ENCODE measurements at places on chromosomes 6 and 20.
A peak's percentile ranks its signal among the peaks of the same experiment; 100 is the strongest.

DNA sequence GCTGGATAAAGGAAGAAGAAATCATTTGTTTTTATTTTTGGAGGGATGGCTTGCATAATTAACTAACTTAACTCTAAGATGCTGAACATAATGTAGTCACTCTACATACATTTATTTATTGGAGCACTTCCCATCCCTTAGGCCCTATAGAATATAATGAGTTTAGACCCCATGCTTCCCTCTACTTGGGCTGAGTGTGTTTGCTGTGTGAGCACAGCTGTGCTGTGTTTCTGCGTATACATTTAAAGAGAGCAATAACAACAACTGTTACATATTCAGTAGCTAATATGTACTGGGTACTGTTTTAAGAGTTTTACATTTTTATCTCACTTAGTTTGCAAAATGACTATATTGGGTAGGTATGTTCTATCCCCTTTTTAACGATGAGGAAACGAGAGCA lies 736.6 kb upstream of the NRSN1 start:
- DNase-seq = no peak

- DNase-seq = no peak
Observed at GRCh38 chr6:26414281-26414680, 12.2 kb downstream of the BTN3A1 start.

- DNase-seq = no peak
Observed at GRCh38 chr20:63518351-63518861, 2.2 kb upstream of the PPDPF start.

DNA sequence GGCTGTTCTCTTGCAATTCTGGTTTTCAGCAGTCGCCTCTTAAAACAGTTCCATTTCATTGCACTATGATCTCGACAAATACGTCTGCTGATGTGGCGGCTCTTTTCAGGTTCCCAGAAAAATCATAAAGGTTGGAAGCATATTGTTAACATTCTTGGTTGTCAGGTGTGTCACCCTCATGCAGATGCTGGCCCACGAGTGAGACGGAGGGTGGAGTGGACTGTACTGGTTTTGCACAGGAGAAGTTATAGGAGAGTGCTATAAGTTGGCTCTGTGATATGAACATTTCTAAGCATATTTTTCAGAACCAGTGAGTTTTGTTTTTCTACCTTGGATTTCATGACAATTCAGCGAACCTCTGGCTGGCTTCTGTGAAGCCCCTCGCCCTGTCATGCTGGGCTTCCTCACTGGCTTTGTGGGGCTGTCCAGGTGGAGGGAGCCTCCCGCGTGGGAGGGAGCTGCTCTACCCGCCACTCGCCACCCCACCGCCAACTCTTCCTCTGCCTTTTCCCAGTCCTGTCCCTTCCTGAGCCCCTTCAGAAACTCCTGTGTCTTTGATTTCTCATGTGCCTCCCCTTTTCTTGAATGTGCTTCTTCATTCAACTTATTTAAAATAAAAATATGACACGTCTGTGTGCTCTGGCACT lies 10.6 kb downstream of the IRF4 start:
- no peak for DNase-seq

GRCh38 chr6:11761744-11762620 lies 16.6 kb downstream of the ADTRP start:
- DNase-seq = no peak

DNA sequence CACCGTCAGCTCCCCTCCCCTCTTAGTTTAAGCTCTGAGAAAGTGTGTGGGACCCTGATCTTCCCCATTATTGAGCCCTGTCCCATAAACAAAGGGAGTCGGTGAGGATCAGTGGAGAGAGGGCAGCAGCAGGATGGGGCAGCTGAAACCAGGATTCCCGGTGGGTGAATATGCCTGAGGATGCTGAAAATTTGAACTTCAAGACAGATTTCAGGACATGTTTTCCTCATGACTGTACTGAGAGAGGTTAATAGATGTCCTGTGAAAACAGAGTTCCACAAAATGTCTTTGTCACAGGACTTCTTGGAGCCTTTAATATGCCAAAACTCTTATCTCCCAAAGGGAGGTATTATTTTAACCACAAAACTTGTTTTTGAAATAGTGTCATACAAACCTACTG lies 53.5 kb upstream of the SLC22A16 start:
- peak; percentile 82 for DNase-seq

DNA sequence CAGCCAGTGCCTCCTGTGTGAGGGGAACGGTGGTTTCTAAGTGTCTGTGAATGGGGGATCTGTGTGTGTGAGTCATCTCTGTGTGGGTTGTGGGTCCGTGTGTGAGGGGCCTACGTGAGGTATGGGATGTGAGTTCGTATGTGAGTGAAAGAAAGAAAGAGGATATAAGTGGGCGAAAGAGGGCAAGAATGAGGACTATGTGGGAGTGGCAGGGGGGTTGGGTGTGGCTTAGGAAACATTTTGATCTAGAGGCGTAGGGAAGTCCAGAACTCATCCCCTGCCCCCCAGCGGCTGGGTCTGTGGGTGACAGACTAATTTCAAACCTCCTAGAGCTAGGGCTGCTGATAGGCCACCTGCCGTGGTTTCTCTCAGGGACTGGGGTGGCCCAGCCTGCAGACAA lies 35.5 kb downstream of the DHX35 start:
- no peak for DNase-seq

DNA sequence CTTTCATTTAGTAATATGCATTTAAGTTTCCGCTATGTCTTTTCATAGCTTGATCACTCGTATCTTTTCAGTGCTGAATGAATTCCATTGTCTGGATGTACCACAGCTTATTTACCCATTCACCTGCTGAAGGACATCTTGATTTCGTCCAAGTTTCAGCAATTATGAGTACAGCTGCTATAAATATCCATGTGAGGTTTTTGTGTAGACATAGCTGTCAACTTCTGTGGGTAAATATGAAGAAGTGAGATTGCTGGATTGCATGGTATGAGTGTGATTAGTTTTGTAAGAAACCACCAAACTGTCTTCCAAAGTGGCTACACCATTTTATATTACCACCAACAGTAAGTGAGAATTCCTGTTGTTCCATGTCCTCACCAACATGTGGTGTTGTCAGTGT lies 79.2 kb upstream of the STMND1 start:
- peak; percentile 9 for DNase-seq

DNA sequence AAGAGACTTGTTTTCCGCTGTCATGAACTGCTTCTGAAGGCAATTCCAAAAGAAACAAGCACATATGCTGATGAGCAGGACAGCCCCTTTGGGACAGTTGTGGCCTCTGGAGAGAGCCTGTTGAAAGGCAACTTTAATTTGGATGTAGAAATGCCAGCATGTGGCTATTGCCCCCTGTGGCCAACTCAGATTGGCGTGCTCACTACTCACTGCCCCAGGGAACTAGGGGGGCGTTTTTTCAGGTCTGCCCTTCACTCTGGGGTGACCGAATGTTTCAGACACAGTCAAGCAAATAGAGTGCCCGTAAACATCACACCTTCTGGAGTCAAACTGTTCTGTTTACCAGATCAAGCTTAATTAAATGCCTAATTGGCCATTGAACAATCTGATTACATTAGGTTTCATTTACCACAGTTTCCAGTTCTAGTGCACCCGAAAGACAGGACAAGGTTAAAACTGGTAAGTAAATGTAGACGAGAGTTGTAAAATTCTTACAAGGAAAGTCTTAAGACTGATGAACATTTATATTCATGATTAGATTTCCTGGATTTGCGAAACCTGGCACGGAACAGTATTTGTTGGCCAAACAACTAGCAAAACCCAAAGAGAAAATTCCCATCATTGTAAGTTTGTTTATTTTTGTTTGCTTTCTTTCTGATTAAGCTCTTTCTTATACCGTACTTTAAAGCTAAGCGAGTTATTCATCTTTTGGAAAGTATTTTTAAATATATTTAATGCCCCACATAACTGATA lies 75.9 kb upstream of the SYNJ2 start:
- no peak for DNase-seq

- no peak for DNase-seq
Observed at GRCh38 chr6:3297909-3298308, 39.2 kb downstream of the PSMG4 start.

DNA sequence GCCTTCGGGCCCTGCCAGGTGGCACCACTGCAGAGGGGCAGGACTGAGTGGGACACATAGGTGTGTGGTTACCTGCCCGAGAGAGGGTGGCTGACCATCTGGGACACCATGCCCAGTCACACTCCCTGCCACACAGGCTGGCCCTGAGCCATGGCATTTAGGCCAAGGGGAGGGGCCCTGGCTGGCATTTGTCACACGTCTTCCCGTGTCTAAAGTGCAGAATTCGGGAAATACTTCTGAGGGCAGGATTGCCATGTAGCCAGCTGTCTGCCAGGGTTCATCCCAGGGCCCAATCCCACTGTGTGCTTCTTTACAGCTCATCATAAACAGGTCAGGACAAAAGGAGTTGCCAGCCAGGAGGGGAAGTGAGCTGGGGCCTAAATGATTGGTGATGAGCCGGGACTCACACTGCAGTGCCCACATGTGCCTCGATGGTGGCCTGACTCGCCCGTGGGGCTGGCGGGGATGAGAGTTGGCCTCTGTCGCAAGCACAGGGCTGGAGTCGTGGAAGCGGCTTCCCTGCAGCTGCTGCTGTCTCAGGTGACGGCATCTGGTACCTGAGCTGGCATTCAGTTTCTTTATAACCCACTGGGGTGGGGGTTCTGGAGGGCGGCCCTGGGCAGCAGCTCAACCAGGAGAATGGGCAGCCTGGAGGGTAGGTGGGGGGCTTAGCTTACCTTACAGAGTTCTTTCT lies 5.9 kb upstream of the UNC93A start:
- no peak for DNase-seq

DNA sequence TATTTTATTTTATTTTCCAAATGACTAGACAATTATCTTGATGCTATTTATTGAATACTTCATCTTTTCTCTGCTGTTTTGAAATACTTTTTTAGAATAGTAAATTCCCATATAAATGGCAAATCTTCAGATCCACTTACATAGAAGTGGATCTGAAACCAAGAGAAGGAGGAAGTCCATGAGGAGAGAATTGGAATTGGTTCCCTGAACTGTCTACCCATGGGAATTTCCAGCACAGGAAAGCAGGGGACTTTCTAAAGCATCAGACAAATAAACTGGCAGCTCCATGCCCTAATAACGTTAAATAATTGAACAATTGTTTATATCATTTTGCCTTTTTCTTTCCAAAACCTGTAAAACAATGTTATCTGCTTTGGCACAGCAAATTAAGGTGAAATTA lies 47.1 kb upstream of the PNRC1 start:
- no peak for DNase-seq

DNA sequence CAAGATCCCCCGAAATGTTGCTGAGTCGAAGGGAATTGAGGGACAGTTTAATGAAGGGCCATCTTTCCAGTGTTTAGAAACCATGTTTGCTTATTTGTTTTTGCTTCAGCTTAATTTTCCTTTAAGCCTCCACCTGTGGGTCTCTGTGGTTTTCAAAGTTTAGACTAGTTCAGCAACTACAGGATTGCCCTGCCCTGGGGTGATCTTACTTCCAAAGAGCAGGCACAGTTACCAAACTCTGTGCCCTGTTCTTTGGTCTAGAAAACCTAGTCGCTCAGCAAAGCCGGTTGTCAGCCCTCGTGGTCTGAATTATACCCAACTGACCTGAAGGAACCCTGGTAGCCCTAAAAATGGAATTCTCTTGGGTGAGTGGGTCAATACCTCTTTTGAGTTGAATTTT lies 219.2 kb upstream of the GMDS start:
- no peak for DNase-seq

GRCh38 chr20:39853636-39854035 lies 835.4 kb downstream of the MAFB start:
- peak; percentile 77 for DNase-seq

DNA sequence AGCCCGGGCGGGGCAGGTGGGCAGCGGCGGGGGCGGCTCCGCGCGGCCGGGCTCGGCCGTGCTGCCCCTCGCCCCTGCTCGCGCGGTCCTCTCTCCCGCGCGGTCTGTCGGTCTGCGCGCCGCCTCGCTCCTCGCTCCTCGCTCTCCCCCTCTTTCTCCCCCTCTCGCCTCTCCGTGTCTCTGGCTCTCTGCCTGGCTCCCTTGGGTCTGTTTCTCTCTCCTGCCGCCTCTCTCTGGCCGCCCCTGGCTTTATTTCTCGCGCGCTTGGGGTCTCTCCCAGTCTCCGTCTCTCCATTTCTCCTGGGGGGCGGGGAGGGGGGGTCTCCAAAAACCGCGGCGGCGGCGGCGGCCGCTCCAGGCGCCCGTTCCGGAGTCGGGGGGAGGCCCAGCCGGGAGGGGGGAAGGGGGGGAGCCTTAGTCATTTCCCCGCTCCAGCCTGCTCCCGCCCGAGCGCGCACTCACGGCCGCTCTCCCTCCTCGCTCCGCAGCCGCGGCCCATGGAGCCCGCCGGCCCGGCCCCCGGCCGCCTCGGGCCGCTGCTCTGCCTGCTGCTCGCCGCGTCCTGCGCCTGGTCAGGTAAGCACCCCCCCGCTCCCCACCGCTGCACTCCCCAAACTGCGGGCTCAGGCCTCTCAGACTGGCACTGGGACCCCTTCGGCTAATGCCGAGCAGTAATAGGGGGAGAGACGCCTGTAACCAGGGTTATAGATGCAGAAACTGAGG lies at the start of gene SIRPA:
SIRPA (plus strand) TSS at position 457 of the 723 bp plus-strand sequence; CDS start at position 498, 41 bp downstream.
- DNase-seq = peak; percentile 77

DNA sequence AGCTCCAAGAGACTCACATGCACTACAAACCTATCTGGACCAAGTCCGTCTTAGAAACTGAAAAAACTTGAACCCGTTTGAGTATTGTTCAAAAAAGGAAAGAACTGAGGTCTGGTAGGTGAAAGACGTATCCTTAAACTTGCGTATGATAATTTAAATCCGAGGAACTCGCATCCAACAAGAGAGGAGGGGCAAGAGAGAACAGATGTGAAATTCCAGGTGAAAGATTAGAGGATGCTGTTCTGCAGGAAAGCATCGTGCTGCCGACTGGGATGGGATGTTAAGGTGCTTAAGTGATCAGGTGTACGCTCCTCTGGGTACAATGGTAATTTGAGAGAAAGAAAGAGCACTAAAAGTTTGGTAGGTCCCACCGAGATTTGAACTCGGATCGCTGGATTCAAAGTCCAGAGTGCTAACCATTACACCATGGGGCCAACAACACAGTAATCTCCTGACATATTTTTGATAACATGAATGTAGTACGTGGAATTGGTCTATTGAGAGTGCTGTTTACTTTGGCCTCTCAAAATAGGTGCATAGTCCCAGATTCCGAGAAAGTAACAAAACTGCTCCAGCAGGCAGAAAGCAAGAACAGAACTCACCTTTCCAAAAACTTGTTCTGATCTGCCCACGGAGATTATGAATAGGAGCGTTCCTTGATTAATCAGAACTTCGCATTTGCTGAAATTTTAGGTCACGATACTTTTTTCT lies 53.5 kb upstream of the BTN3A2 start:
- peak; percentile 74 for DNase-seq

DNA sequence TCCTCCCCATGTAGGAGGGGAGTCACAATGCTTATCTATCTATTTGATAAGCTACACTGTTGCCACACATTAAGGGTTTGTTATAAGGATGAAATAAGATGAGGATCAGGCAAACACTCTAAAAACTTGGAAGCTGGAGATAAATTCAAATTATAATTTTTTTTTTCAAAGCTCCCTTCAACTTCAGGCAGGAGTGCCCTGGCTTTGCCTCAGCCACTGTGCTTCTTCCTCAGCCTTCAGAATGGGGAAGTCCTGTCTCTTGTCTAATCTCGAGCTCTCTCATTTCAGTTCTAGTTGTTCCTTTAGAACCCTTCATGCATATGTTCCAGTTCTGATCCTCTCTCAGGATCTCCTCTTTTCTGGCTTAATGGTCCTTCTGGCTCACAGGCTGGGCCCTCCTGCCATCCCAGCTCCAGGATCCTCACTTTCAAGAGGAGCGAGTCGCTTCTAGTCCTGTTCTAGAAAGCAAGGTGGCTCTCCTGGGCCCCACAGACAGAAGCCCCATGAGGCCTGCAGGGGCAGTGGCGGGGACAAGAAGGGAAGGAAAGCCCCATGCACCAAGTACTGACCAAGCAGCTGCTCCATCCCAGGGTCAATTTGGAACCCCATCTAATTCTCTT lies 164.3 kb downstream of the VEGFA start:
- DNase-seq = no peak

- no peak for DNase-seq
Observed at GRCh38 chr20:64150756-64151632, 13.3 kb upstream of the MYT1 start.

Data from fibroblast of skin of back (primary cell).